Frontal cortex (tissue), 4 donors: ENCODE measurements at places on chromosomes 12 and 14.

- no peak for DNase-seq
Measured at GRCh38 chr12:94815958-94816357, 165.6 kb upstream of the TMCC3 start.

DNA sequence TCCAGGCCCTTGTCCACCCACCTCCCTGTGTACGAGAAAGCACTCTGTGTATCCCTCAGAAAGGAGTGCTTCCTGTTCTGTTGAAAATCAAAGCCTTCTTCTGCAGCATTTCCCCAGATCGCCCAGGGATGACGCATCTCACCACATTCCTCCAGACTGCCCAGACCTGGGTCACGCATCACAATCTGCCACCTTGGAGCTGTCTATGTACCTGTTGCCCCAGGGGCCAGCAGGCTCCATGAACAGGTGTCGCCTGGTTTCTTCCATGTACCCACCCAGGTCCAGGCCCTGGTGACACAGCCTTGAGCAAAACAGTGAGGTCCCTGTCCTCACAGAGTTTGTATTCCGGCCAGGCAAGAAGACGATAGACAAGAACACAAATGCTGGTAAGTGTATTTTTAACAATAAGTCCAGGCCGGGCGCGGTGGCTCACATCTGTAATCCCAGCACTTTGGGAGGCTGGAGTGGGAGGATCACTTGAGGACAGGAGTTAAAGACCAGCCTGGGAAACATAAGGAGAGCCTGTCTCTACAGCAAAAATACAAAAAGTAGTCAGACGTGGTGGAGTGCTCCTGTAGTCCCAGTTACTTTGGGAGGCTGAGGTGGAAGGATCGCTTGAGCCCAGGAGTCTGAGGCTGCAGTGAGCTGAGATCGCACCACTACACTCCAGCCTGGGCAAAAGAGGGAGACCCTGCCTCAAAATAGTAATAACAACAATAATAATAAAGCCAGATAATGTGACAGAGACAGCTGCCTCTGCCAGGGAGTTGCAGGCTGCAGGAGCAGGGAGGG, 6.8 kb upstream of the PPP1R13B start:
- no peak for DNase-seq

DNA sequence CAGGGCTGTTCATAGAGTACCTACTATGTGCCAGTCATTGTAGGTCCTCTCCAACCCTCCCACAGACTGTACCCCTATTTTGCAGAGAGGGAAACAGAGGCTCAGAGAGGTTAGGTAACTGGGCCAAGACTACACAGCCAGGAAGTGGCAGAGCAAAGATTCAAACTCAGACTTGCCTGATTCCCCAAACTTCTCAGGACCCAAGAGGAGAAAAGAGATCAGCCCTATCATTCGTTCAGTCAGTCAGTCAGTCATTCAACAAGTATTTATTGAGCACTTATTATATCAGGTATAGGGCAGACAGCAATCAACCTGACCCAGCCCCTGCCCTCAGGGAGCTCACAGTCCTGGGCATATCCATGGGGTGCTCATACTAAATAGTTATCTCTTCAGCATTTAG, 39.6 kb upstream of the CORO1C start:
- no peak for DNase-seq

- no peak for DNase-seq
Measured at GRCh38 chr14:100066962-100067361, 1.7 kb downstream of the EVL start.

- no peak for DNase-seq
Measured at GRCh38 chr14:22466491-22466890, 122.5 kb downstream of the DAD1 start.

DNA sequence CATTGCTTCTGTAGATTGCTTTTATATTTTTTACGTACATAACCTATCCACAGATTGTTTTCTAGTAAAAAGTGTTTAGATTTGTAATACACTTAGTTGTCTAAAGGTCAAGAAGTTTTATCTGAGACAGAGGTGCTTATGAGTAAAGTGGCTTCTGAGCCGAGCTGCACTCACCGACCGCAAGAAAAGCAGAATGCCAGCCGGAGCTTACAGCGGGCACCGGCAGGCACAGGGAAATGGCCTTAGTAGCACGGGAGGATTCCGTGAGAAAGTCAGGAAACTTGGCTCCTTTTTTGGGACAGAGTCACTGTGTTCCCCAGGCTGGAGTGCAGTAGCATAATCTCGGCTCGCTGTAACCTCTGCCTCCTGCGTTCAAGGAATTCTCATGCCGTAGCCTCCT, 29.8 kb downstream of the PIWIL1 start:
- DNase-seq: no peak
